ENCODE measurements at places on chromosomes 7 and 10.

DNA sequence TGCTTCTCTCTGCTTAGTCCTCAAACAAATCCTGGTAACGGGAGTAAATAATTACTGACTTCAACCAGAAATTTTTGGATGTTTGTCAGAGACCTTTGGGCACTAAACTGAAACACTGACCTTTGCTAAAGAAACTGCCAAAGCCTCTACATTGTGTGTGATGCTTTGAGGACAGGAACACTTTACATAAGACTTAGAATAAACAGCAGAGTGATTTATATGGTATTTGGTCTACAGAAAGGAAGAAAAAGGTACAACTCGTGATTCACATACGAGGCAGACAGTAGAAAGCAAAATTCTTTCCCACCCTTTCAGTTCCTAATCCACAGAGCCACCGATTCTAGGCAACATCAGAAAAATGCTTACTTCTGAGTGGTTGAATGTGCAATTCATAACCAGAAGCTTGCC is 59.8 kb downstream of the SLC16A12 start:
- no peaks in the 10 kb centered on the region for H3K27me3 ChIP-seq
- no peak overlapping the region for H3K27ac ChIP-seq
- DNase-seq = no peak

DNA sequence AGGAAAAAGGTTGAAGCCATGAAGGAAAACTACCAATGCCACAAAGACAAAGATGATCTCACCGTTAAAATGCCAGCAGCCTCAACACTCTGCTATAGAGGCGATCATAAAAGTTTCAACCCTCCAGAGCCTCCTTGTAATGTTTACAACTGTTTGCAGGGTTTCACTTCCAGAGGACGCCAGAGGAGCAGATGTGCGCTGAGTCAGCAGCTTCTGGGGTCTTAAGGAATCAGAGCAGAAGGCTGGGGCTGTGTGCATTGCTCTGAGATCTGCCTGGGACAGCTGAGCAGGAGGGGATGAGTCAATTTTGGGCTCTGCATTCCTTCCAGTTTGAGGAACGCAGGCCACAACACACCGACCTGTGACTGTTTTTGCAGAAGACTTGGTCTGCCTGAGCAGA is 98.3 kb downstream of the TMEM130 start:
- H3K27me3 ChIP-seq = no peaks in the 10 kb centered on the region
- H3K4me1 ChIP-seq = no peaks in the 10 kb centered on the region
- no peaks in the 10 kb centered on the region for H3K36me3 ChIP-seq

DNA sequence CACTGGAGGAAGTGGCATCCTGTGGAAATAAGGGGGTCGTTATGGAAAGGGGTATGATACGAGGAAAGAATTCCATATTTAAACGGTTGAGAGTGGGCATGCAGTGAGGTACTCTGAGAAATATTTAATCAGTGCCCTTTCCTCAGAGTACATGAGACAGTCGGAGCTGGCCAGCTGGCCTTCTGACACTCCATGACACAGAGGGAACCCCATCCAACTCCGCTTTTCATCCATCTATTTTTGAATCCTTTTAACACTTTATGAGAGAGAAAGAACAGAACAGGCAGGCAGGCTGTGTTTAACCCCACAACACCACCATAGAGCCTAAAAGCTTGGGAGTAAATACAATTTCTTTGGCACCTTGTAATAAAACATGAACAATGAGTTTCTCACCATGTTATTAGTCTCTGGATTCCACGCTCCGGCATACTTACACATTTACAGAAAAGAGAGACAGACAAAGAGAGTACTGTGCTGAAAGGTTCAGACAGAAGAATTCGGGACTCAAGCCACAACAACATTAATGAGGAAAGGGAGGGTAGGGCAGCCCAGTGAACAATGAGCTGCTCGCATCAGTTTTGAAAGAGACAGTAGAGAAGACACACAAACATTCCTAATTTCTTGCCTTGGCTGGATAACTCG is 124.2 kb upstream of the PDLIM1 start:
- H3K4me1 ChIP-seq = no peaks in the 10 kb centered on the region
- no peaks in the 10 kb centered on the region for H3K27me3 ChIP-seq
- H3K27ac ChIP-seq = no peak overlapping the region
- H3K4me3 ChIP-seq = no peak overlapping the region
- no peak for DNase-seq

GRCh38 chr10:13019280-13019679 is 17.8 kb upstream of the CCDC3 start:
- no peak overlapping the region for H3K4me3 ChIP-seq
- no peak for DNase-seq
- no peaks in the 10 kb centered on the region for H3K4me1 ChIP-seq
- H3K36me3 ChIP-seq = no peaks in the 10 kb centered on the region

GRCh38 chr7:95620631-95621030 is 24.3 kb upstream of the PDK4 start:
- H3K4me3 ChIP-seq = no peak overlapping the region
- no peaks in the 10 kb centered on the region for H3K27me3 ChIP-seq
- H3K27ac ChIP-seq = no peak overlapping the region

DNA sequence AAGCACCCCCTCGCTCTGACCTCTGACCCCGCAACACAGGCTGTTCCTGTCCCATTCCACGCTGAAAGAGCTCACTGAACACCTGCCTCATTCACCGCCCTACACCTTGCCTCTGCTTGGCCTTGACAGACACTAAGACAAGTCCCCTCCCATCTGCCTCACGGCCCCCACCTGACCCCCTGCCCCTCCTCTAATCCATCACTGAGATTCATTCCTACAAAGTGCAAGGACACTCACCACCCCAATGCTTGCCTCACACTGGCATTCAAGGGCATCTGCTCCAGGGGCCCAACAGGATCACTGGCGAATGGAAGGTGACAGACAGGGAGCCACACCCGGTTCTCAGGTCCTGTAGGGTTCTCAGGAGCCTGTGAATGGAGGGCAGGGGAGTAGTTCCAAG is 68.1 kb upstream of the NANOS1 start:
- H3K27me3 ChIP-seq = no peaks in the 10 kb centered on the region
- no peaks in the 10 kb centered on the region for H3K36me3 ChIP-seq
- DNase-seq = no peak
- H3K4me3 ChIP-seq = no peak overlapping the region
- H3K4me1 ChIP-seq = no peaks in the 10 kb centered on the region
- no peak overlapping the region for H3K27ac ChIP-seq

GRCh38 chr7:27965650-27966049 is 214.9 kb downstream of the JAZF1 start:
- H3K27ac ChIP-seq = no peak overlapping the region
- no peaks in the 10 kb centered on the region for H3K36me3 ChIP-seq
- no peak for DNase-seq
- H3K27me3 ChIP-seq = no peaks in the 10 kb centered on the region

GRCh38 chr7:1940402-1940786 is 270.3 kb downstream of the ELFN1 start:
- DNase-seq = no peak
- H3K4me3 ChIP-seq = peak overlapping the region; percentile 43
- H3K4me1 ChIP-seq = no peaks in the 10 kb centered on the region
- H3K36me3 ChIP-seq = no peaks in the 10 kb centered on the region
- H3K27me3 ChIP-seq = no peaks in the 10 kb centered on the region

- peaks cover 13% of the 10 kb centered on the region for H3K27me3 ChIP-seq
- H3K4me3 ChIP-seq = no peak overlapping the region
- no peaks in the 10 kb centered on the region for H3K36me3 ChIP-seq
- no peak for DNase-seq
- H3K4me1 ChIP-seq = peaks cover 18% of the 10 kb centered on the region
- H3K27ac ChIP-seq = no peak overlapping the region
These were observed 13.8 kb upstream of the INPP5A start for GRCh38 chr10:132523561-132524442.
